Fibroblast of skin of right biceps (primary cell): ENCODE measurements at places on chromosomes 7 and 10.

DNA sequence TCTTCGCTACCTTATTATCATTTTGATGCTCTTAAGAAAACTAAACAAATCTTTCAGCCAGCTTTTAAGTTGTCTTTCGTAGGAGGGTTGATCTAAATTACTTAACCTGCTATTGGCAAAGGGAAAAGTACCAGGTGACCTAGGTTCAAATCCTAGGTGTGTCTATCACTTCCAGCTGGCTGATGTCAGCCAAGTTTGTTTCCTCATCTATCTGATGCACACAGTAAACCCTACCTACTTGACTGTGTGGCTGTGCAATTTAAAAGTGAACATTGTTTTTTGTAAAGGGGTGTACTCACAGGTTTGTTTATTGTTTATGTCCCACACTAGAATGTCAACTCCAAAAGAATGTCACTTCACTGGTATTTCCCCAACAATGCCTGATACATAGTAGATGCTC is 21.9 kb upstream of the CAMK1D start:
- no peak for DNase-seq

DNA sequence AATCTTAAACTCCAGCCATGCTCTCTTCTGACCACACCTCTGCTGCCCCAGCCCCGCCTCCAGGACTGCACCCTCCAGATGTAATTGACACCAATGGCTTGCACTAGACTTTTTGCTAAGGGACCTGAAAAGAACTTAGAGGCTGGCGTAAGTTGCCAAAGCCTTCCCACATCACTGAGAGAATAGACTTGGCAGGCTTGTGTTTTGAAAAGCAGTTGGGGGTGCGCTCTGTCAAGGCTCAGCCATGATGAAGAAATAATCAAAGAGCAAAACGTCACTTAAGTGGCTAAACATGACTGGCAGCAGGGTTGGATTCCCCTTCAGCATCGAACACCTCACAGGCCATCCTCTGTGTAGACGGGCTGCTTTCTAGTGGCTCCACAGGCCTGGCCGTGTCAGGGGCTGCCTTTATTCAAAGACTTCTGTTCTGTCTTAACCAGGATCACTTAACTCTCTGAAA is 195.2 kb upstream of the C7orf33 start:
- no peak for DNase-seq

DNA sequence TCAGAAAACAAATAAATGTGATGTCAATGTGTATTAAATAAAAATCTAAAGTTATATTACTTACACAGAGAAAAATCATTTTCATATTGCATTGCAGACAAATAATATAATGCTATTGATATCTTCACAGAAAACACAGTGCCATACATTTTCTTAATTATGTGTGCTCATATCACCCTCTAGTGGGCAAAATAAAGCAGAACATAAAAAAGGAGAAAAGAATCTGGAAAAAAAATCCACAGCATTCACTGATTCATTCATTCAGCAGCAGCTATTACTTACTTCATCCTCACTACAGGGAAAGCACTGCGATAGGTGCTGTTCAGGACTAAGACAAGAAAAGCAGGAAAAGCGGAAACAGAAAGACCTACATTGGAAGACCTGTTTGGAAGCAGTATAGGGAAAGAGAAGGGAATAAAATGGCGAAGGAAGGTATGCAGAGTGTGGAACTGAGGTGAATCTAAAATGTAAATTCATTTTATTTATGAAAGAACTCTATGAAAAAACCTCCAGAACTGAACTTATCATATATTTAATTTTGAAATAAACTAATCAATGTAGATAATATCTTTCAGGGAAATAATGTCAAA is 73.2 kb downstream of the POT1 start:
- DNase-seq = peak; percentile 41

DNA sequence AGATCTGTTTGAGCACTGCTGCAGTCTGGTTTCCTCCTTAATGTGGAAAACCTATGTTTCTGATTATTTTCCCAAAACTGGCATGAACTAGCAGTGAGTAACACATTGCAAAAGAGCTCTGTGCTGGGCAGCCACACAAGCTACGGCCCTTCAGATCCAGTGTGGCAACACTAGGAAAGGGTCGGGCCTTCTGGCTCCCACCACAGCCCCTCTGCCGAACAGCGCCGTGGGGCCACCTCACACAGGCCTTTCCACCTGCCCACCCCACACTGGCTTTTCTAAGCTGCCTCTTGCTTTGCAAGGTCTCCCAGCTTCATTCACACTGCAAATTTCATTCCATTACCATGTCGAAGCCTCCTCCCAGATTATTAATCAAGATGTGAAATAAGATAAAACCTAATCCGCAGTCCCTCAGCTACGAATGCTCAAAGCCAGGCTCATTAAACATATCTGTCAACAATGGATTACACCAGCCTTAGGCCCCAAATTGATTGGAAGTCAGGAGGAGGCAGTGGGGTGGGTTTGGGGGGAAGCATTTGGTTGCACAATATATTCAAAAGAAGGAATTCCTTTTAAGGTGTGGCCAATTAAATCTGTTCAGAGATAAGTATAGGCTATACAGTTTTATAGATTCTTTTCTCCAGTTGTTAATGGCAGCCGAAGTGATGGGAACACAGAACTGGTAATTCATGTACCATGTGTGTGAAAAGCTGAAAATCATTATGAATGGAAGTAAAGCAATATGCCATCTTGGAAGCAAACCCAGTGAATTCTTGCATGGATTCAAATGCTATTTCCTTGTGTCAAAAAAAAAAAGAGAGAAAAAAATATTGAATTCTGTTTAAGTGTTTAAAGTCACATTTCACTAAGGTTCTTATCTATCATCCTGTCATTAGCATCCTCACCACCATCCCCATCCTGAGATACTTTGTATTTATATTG is 223.7 kb downstream of the MTERF1 start:
- DNase-seq = peak; percentile 87

DNA sequence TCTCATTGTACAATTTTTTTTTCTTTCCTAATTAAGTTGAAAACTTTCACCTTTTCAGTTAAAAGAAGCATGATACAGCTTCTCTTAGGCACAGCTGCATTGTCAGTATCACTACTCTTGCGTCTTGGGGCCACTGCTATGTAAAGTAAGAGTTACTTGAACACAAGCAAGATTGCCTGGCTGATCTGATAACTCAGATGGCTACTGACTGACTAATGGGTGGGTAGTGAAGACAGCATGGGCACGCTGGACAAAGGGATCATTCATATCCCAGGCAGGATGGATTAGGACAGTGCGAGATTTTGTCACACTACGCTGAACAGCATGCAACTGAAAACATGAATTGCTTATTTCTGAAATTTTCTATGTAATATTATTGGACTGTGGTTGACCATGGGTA is 11.6 kb upstream of the ADAMTS14 start:
- no peak for DNase-seq

DNA sequence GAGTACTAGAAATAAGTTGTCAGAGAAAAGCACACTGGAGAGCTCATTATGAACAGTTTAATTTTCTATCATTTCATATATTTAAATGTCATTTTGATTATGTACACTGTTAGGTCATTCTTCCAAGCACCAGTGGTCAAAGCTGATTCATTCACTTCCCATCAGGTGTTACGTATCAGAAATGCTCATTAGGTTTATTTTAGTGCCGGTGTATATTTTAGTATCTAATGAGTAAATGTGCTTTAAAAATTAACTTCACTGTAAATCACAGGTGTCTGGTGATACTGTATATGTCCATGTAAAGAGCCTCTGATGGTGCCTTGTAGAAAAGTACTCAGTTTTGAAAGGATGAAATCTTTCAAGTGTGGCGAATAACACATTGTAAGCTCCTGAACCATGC is 3.5 kb downstream of the DMTF1 start:
- DNase-seq = no peak

GRCh38 chr7:120837599-120837998 is 20.3 kb downstream of the TSPAN12 start:
- no peak for DNase-seq

GRCh38 chr7:93160410-93160809 is 12.2 kb upstream of the SAMD9L start:
- DNase-seq = peak; percentile 40

- no peak for DNase-seq
Measured at GRCh38 chr7:139860090-139860775, 31.2 kb downstream of the TBXAS1 start.

DNA sequence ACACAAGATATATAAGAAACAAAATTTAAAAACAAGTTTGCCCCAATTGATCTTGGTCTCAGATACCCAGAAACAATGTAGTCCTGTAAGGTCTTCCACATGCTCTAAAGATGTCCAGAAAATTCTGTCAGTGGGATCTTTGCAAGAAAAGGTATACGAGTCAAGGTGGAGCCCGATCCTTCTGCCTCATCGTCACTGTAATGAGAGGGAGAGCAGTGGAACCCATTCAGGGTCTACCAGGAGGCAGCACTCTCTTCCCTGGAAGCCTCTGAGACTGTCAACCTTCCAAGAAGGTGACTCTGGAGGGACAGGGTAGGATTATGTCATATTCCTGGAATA is 112.8 kb downstream of the JCAD start:
- no peak for DNase-seq

DNA sequence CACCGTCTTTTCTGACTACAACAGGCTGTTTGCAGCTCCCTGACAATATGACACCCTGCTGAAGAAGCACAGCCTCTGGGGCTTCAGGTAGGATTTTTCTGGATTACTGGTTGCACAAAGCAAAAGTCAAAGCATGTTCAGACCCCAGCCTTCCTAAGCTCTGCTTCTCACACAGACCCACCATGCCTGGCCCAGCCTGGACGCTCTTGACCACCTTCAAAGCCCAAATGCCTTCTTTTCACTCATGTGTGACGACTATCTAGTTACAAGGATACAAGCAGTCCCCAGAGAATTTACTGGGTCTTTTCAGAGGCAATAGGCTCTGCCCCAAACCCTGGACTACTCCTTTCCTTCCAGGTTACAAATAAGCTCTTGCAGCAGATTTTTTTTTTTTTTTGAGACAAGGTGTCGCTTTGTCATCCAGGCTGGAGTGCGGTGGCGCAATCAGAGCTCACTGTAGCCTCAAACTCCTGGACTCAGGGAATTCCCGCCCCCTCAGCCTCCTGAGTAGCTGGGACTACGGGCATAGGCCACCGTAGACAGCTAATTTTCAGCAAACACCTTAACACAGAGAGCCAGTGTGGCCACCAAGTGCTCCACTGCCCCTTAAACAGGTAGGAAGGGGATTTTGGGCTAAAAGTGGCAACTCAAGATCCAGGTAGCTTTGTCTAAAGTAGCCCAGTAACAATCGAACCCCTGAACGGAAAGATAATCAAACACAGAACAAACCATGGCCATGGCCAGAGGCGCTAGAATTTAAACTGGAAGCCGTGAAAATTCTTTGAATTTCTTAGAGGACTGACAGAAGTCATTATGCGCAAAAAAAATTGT is 16.2 kb downstream of the SVIL start:
- peak; percentile 20 for DNase-seq

DNA sequence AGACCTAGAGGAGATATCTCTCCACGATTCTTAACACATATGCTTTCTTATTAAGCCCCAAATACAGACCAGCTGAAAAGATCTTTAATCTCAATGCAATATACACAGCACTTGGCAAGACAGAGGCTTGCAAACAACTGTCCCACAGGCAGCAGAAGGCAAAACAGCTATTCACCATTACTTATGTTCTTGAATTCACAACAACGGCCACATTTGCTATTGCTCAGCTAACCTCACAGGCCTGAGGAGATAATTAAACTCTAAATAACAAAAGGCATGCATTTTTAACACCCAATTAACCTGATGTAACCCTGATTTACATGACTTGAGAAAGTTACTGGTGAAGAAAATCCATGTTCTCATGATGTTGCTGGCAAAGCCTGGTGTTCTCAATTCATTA is 216.4 kb downstream of the CRPPA start:
- DNase-seq = no peak

- peak; percentile 49 for DNase-seq
Measured at GRCh38 chr10:120511165-120511564, 54.1 kb downstream of the PLPP4 start.

- no peak for DNase-seq
Measured at GRCh38 chr10:34875061-34875460, 60.0 kb upstream of the PARD3 start.

DNA sequence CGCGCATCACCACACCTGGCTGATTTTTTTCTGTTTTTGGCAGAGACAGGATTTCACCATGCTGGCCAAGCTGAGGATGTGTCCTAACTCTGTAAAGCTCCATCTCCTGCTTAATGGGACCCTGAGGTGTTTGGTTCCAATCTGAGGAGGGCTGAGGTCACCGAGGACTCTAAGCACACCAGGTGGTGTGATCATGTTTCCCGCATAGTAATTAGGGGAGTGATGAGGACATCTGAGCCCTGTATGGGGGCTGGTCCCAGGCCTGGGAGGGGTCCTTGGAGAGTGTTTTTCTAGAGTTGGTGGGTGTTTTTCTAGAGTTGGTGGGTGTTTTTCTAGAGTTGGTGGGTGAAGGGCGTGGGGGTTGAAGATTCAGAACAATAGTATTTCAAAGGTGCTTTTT is 3.0 kb upstream of the ABHD11 start:
- no peak for DNase-seq

- DNase-seq = peak; percentile 90
Measured at GRCh38 chr10:58734116-58734515, 221.4 kb downstream of the BICC1 start.
